RWPE2 (cell line): ENCODE measurements at places on chromosomes 16 and 17.

GRCh38 chr17:4161192-4161966 lies 18.4 kb downstream of the CYB5D2 start:
- no peaks in the 10 kb centered on the region for H3K27me3 ChIP-seq
- peak; percentile 84 for DNase-seq
- H3K4me1 ChIP-seq: peaks cover 30% of the 10 kb centered on the region
- H3K36me3 ChIP-seq: peaks cover 6% of the 10 kb centered on the region
- H3K27ac ChIP-seq: peak overlapping the region; percentile 78

DNA sequence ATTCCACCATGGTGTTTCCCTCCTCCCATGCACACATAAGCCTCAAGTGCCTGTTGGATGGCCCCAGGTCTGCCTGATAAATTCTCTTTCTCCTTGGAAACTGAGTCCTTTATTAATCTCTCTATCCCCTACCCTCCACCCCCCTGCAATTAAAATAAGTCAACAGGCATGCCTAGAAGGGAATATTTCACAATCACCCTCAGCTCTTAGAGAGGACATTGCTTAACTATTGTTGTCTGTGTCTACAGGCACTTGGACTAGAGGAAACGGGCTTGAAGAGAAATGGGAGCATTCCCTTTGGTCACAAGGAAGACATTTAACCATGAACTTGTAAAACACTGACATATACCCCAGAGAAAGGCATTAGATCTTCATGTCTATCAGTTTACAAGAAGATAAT lies 39.5 kb downstream of the RCVRN start:
- H3K4me3 ChIP-seq: no peak overlapping the region
- H3K4me1 ChIP-seq: no peaks in the 10 kb centered on the region
- H3K27ac ChIP-seq: no peak overlapping the region
- no peaks in the 10 kb centered on the region for H3K36me3 ChIP-seq

DNA sequence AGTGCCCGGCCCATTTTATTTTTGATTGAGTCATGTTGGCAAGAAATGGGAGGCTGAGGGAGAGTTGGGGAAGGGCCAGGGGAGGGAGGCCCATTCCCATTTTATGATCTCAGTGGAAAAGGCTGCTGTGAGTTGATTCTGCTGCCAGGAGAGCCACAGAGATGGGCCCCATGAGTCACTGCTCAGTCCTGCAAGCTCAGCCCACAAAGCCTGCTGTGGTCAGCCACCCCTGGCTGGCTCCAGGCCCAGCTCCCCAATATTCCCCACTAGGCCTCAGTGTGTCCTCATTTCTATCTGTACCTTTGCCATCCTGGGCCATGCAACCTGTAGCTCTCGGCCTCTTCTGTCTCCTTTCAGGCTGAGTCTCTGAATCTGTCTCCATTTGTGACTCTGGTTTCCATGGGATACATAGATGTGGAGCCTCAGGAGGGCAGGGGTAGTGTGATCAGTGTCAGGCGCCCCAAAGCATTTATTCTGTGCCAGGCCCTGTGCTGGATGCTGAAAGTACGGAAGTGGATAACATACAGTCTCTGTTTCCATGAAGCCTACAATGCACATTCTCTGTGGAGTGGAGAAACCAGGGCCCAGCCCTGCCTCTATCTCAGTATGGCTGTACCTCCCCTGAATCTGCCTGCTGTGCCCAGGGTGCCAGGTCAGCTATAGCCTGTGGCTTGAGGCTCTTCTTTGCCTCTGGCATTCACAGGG lies 1.9 kb upstream of the PLEKHG4 start:
- peak overlapping the region; percentile 95 for H3K27ac ChIP-seq
- DNase-seq: peak; percentile 94
- H3K36me3 ChIP-seq: peaks cover 39% of the 10 kb centered on the region

DNA sequence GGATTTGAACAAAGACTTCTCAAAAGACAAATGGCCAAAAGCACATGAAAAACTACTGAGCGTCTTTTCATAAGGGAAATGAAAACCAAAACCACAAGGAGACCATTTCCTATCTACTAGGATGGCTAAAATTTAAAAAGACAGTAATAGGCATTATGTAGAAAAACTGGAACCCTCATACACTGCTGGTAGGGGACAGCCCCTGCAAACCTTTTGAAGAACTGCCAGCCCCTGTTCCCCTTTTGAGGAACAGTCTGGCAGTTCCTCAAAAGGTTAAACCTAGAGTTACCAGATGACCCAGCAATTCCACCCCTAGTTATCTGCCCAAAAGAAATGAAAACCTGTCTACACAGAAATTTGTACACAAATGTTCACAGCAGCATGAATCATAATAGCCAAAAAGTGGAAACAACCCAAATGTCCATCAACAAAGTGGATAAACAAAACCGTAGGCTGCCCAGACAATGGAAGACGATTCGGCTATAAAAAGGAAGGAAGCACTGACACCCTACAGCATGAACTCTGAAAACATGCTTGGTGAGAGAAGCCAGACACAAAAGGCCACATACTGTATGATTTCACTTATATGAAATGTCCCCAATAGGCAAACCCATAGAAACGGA lies 22.9 kb downstream of the CDIP1 start:
- no peaks in the 10 kb centered on the region for H3K27me3 ChIP-seq
- peaks cover 20% of the 10 kb centered on the region for H3K36me3 ChIP-seq
- DNase-seq: no peak
- H3K27ac ChIP-seq: no peak overlapping the region
- no peak overlapping the region for H3K4me3 ChIP-seq
